ENCODE measurements at places on chromosomes 5 and 9.

GRCh38 chr5:145294331-145294730, 540.8 kb downstream of the PRELID2 start:
- DNase-seq: no peak

DNA sequence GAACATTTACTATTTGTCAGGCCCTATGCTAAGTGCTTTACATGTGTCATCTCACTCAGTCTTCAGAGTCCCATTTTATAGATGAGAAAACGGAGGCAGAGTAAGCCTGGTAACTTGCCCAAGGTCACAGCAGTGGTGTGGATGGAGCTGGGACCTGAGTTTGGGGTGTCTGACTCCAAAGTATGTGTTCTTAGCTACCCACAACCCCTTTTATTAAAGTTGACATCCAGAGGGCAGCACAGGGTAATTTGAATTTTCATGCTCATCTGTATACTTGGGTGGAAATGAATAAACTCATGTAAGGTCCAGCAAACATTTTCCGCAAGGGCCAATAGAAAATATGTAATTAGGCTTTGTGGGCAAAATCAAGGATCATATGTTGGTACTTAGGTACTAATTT, 93.4 kb upstream of the SLC25A48 start:
- DNase-seq: no peak

DNA sequence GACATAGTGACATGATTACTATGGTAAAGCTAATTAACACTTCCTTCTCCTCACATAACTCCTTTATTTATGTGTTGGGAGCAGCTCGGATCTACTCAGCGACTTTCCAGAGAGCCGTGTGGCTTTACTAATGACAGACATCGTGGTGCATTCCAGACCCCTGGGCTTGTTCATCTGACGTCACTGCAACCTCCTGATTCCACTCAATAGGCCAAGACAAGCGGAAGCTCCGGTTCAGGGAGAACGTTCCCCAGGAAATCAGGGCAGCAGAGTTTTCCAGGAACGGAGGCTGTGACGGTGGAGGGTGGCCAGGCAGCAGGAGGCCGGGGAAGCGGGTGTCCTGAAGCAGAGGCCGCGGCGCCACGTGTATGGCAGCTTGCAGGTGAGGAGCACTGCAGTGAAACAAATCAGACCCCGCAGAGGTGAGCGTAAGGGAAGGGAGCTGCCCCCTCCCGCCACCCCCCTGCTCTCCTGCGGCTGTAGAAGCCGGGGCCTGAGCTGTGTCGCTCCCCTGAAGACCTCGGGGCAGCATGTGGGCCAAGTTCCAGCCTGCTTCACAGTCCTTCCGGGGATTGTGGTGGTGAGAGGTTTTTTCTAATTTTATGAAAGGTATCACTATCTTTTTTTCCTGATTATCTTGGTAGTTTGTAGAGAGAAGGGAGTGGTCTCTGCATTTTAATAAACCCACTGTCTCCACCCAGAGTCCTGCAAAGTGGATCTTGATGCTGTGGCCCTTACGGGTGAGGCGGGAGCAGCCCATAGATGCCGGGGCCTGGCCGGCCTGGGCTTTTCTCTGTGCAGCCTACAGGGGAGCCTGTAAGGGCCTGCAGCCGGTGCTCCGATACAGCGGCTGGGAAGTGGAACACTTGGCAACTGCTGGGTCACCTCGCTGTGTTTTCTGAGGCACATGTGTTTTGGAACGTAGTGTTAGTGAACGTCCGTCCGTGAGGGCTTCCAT, 220.4 kb upstream of the IRX4 start:
- DNase-seq: no peak

GRCh38 chr9:117783828-117784227, 79.6 kb downstream of the TLR4 start:
- DNase-seq: no peak

GRCh38 chr9:77912895-77913693, 118.5 kb downstream of the GNAQ start:
- no peak for DNase-seq

- DNase-seq: peak; percentile 16
These were observed 10.5 kb upstream of the IRX2 start for GRCh38 chr5:2761921-2762488.

- DNase-seq: no peak
These were observed 77.3 kb downstream of the SLC1A1 start for GRCh38 chr9:4567601-4568000.

Measured in fibroblast of skin of abdomen (primary cell).